Cardiac fibroblast (primary cell): ENCODE measurements at places on chromosomes 3 and 15.

- no peak for DNase-seq
These were observed 78.5 kb downstream of the RPLP1 start for GRCh38 chr15:69530991-69531664.

- DNase-seq = no peak
These were observed 6.3 kb upstream of the LRRC58 start for GRCh38 chr3:120355486-120355885.

GRCh38 chr3:142112601-142113000, 36.7 kb downstream of the TFDP2 start:
- no peak for DNase-seq

- peak; percentile 61 for DNase-seq
These were observed 319.6 kb upstream of the IL12A start for GRCh38 chr3:159668990-159669476.

DNA sequence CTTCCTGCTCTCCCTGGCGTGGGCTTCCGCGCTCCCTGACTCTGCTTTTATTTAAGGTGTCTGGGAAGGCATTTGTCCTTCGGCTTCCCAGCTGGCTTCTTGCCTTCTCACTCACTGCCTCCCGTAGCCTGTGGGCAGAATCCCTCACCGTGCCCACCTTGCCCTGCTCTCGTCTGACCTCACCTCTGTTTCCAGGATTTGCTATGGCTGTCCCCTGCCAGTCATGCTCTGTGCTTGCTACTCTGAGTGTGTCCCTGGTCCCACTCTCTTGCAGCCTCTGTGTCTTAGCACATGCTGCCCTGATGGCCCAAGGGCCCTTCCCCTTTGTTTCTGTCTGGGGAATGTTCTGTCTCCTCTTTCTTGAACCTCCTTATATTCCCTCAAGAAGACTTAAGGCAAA, 26.2 kb downstream of the LPP start:
- no peak for DNase-seq

GRCh38 chr15:80527406-80527805, 123.2 kb downstream of the ARNT2 start:
- DNase-seq = no peak

DNA sequence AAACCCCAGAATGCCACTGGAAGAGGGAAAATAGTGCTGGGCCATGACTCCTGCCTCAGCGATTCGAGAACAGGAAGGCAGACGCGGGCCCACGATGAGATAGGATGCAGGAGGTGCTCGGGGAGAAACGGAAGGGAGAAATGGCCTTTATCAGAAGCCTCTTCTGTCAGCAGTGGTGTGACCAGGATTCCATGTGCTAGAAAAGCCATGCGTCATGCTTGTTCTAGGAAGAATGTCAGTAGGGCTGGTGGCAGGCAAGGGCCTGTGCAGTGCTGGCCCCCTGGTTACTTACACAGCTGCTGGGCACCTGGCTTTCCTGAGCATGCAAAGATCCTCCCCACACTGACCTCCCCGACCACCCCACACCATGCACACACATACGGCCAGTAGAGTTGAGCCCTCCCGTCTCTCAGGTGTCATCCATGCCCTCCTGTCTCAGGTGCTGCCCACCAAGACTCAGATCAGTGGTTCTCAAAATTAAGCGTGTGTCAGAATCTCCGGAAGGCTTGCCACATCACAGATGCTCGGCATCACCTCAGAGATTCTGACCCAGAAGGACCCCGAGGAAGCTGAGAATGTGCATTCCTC, 106.7 kb downstream of the ADAMTS17 start:
- no peak for DNase-seq
